ENCODE measurements at places on chromosomes 6 and 20.

DNA sequence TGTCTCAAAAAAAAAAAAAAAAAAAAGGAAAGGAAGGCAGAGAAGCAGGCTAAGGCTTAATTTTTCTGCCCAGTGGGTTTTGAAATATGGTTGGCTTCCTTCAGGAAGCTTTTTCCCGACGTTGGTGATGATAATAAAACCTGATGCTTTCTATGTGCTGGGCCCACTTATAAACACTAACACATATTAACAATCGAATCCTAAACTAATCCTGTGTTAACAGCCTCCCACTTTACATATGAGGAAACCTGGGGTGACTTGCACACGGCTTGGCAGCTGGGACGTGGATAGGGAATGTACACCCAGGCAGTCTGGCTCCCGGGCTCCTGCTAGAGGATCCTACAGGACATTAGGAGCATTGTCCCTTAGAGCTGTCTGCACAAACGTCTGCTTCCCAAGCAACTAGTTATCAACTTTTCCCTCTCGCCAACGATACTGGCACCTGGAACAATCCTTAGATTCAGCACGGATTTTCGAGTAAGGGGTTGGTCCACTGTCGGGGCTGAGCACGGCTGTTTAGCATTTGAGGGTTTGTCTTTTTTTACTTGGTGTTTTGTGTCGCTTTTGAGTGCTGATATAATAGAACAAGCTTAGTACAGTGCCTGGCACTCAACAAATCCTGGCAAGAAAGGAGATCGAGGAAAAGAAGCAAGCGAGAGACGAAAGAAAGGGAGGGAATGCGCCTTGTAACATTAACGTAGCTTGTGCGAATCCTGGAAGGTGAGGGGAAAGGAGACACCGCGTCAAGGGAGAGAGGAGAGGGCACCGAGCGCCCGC is 622 bp upstream of the KIZ start:
- no peak for DNase-seq

- no peak for DNase-seq
Measured at GRCh38 chr20:63158845-63159244, 57.1 kb downstream of the YTHDF1 start.

DNA sequence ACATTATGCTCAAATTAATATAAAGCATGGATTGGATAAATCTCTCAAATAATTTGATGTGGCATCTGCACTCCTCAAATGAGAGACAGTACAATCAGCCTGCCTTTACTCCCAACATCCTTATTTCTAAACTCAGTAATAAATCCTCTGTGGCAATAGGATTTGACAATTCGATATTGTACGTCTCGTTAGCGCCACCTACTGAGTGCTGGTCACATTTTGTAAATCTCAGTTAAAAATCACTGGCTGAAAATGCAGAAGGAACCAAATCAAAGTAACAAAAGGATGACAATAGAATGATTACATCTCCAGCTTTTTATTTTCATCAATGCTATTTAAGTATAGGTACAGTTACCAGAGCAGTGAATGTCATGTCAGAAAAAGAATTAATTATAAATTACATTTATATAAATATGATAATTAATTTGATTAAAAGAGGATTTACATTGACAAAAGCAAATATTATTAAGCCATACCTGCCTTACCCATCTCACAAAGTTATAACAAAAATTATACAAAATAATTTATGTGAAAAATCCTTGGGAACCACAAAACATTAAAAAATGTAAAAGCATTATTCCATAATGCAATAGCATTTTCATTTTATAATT is 20.2 kb upstream of the GJE1 start:
- peak; percentile 50 for DNase-seq

DNA sequence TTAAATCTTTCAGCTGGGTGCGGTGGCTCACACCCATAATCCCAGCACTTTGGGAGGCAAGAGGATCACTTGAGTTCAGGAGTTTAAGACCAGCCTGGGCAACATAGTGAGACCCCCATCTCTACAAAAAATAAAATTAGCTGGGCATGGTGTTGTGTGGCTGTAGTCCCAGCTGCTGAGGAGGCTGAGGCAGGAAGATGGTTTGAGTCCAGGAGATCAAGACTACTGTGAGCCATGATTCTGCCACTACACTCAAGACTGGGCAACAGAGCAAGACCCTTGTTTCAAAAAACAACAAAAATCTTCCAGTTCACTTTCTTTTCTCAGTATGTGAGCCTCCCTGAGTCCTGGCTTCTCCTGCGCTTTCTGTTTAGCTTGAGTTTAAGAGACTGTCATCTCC is 7.9 kb downstream of the SDHAF4 start:
- DNase-seq: no peak

DNA sequence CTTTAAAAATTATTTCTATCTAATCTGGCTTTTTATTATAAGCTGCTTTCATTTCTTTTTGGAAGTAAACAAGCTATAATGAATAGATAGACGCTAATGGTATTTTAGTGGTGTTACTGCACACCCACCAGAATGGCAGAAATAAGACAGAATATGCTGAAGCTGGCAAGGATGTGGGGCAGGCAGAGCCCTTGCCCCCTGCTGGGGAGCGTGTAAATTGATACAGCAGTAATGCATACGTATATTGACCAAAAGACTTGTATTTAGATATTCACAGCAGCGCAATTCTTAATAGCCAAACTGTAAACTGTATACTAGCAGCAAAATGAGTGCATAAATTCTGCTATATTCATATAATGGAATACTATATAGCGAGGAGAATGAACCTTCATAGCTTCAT is 35.3 kb downstream of the TMEM181 start:
- no peak for DNase-seq

DNA sequence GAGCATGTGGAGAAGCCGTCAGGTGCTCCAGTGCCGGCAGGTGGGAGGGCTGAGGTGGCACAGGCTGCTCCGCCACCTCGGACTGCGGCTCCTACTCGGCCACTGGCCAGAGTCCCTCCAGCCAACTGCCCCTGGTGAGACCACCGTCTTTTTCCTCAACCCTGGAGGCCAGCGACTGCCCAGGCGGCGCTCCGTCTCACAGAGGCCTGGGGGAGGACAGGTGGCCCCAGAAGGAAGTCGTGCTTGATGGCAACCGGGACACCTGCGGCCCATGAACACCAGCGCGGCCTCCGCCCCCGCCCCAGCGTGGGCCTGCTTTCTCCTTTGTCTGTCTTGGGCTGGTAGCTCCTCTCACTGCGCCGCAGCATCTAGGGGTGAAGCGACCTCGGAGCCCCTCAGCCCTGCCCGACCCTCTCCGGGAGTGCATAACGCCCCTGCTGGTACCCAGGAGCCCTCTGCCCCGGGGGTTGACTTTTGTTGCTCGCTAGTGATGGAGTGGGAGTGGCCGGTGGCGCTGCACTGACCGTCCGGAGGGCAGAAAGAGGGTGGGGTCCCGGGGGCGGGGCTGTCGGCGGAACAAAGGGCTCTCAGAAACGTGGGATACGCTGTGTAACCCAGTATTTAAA is 706 bp upstream of the TUBB2B start:
- DNase-seq: no peak

GRCh38 chr6:29720863-29721262 is 2.4 kb upstream of the HLA-F start:
- DNase-seq: no peak

DNA sequence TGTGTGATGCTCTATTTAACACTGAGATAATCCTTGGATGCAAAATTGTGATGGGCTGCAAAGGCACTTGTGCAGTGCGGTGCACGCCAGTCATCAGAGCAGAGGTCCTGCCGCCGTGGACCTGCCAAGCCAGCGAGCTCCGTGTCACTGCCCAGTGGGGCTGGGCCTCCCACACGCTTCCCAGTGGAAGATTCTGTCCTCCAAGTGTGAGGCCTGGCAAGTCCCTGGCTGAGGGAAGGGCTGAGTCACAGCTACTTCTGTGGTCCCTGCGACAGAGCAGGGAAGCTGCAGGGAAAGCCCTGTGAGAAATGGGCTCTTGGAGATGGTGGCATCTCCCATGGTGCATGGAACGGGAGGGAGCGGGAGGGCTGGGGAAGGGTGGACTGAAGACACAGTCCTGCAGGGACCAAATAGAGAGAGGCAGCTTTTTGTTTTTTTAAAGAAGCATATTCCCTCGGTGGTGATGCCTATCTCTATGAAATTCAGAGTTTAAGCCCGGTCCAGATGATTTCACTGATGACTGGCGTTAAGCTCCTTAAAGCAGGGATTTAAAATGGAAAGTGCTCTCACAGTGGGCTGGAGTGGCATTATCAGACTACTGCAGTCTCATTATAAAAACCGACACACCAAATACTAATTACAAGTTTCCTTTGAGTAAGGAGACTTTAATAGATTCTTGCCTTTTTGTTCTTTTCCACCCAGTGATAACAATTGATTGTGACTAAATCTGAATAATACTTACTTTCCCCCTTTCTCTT is 413.7 kb downstream of the QKI start:
- DNase-seq: no peak

GRCh38 chr20:952196-952795 is 36.2 kb upstream of the ANGPT4 start:
- no peak for DNase-seq

GRCh38 chr6:4010689-4011090 is 68.2 kb downstream of the FAM217A start:
- no peak for DNase-seq

GRCh38 chr6:148677594-148678476 is 69.0 kb upstream of the UST start:
- no peak for DNase-seq

- DNase-seq: no peak
Measured at GRCh38 chr6:122077603-122078002, 321.8 kb upstream of the HSF2 start.

DNA sequence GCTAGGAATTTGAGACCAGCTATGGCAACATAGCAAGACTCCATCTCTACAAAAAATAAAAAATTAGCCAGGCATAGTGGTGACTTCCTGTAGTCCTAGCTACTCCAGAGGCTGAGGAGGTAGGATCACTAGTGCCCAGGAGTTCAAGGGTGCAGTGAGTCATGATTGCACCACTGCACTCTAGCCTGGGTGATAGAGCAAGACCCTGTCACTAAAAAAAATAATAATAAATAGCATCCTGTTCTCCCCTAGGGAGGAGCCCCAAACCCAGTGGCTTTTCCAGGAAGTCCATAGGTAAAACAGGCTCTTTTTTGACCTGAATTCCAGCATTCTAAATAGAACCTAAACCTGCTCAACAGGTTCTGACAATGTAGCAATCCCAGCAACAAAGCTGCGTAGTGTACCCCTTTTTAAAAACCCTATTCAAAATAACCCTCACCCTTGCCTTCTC is 192.0 kb downstream of the ALDH8A1 start:
- no peak for DNase-seq

DNA sequence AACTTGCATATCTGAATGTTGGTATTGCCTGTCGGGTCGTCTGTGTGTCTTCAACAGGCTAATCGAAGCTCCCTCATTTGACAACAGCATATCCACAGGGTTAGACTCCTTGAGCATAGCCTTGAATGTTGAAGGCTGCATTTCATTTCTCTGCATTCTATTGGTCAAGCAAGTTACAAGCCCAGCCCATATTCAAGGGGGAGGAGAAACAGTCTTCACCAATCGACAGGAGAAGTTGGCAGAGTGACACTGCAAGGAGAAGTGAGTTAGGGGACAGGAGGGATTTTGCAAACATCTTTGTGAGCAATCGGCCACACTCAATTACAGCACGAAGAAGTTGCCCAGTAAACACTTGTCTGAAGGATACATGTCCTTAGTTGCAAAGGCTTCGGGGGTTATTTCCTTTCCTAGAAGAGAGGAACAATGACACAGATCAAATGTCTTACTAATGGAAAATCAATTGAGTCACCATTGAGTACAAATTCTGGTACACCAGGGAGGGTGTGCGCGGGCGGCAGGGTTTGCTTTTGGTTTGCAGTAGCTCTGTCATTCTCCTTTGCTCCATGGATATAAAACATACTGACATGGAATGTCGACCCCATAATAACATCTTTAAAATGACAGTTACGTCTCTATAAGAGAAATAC is 60.6 kb upstream of the NT5E start:
- DNase-seq: no peak

- peak; percentile 79 for DNase-seq
Measured at GRCh38 chr6:28943557-28944411, 20.0 kb upstream of the TRIM27 start.

DNA sequence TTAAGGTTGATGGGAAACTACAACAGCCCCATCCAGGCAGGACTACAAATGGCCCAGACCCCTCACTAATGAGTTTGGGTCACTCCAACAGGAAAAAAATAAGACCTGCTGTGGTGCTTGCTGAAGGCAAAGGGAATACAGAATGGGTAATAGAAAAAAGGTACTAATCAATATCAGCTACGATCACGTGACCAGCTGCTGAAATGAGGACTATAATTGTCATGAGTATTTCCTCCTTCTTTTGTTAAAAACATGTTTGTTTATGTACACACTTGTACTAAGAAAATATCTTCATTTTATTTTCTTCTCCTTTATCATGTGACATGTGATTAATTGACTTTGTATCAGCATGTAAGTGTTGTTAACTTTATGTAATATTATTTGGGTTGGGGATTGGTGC is 199.9 kb downstream of the GJA1 start:
- DNase-seq: no peak

GRCh38 chr6:135488023-135488422 is 9.5 kb downstream of the AHI1 start:
- no peak for DNase-seq

GRCh38 chr6:11044712-11045167 is 635 bp upstream of the ELOVL2 start:
- DNase-seq: no peak

GRCh38 chr6:156280065-156280464 is 497.1 kb upstream of the ARID1B start:
- DNase-seq: peak; percentile 17

- no peak for DNase-seq
Measured at GRCh38 chr20:51424270-51425117, 118.0 kb downstream of the NFATC2 start.

DNA sequence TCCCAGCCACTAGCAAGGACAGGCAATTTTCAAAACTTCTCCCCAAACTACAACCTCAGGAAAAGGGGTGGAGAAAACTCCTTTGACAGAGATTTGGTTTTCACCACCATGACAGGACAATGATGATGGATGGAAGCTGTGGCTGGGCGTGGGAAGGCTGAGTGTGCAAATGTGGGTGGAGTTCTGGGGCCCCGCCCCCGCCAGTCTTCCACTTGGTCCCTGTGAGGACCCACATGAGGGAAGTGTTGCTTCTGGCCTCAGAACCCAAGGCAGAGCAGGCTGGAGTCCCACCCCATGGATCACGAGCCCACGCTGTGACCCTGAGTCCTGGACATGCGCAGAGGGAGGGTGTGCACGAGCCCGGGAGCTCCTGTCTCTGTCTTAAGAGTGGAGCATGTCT is 21.5 kb upstream of the MRGBP start:
- no peak for DNase-seq

DNA sequence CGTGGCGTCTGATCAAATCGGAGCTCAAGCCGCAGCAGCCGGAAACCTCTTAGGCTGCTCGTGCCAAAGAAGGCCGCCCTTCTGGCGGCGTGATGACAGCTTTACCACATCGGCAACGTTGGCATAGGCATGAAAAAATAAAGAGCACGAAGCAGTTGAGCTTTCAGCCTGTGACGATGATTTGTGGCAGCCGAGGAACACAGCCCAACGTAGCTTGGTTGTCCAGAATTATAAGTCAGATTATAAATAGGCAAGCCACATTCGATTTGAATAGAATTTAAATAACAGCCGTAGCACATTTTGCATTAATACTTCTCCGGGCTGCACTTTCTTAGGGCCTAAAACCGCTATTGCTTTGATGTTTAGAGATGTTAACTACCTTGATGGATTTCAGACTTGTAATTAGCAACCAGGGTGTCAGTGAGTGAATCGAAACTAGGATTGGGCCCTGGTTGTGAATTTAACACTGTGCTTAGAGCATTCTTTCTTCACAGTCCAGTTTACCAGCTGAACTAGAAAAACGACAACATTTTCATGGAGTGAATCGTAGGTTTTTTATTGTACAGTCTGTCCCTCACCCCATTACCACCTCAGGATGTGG is 864 bp upstream of the BCLAF1 start:
- DNase-seq: peak; percentile 84
